ENCODE measurements at places on chromosomes 1 and 21.

GRCh38 chr1:46622344-46622743, 5.7 kb upstream of the MOB3C start:
- DNase-seq: no peak

DNA sequence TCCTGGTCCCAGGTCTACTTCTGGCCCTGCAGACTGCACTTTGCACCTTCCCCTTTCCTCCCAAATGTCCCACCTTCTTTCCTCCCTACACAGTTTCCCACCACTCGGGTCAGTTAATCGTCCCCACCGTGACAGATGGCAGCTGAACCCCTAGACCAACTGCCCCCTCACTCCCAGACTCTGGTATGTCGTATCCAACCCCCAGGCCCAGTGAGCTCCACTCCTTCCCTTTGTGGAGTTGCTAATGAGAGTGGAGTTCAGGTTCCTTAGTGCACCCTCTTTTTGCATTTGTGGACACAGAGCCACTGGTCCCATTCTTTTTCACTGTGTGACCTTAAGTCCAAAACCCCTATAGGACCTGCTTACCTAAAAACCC, 1.8 kb downstream of the MAN1C1 start:
- DNase-seq: no peak

DNA sequence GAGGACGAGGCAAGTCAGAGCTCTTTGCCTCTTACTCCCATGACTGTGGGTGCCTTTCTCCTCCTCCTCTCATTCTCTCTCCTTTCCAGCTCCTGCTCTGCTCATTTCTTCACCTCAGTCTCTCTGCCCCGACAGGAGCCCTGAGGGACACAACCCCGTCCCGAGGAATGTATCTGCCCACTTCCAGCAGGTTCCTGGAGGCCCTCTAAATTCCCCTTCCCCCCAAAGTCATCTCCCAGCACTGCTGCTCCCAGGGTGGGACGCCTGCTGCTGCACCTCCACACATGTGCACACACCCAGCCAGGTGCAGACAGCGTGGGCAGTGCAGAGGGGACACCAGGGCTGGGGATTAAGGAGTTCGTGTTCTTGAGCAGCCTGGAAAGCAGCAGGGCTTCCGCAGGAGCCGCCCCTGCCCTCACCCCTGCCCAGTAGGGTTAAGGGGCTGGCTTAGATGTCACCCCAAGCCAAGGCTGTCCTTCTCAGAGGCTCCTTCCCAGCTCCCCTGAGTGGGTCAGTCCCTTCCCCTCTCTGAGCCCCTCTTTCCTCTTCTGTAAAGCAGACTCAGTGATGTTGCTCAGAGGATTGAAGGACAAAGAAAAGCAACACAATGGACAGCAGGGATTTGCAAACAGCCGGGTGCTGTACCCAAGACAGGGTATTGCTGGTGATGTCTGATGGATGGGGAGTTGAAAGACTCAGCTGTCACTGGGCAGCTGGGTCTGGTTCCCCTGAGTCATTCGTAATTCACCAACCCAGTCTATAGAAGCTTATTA, 346.0 kb downstream of the MATN1 start:
- DNase-seq: no peak

GRCh38 chr21:32140151-32140550, 138.7 kb downstream of the MIS18A start:
- DNase-seq: no peak

- DNase-seq: no peak
These were observed 217.9 kb upstream of the VAMP3 start for GRCh38 chr1:7553042-7553690.

- no peak for DNase-seq
These were observed 24.2 kb upstream of the PHGDH start for GRCh38 chr1:119687434-119688079.

DNA sequence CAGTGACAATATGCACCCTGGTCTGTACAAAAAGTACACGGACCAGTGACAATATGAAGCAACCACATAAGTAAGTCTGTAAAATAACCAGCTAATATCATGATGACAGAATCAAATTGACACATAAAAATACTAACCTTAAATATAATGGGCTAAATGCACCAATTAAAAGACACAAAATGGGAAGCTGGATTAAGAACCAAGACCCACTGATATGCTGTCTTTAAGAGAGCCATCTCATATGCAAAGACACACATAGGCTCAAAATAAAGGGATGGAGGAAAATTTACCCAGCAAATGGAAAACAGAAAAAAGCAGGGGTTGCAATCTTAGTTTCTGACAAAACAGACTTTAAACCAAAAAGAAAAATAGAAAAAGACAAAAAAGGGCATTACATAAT, 70.4 kb upstream of the VCAM1 start:
- DNase-seq: no peak

DNA sequence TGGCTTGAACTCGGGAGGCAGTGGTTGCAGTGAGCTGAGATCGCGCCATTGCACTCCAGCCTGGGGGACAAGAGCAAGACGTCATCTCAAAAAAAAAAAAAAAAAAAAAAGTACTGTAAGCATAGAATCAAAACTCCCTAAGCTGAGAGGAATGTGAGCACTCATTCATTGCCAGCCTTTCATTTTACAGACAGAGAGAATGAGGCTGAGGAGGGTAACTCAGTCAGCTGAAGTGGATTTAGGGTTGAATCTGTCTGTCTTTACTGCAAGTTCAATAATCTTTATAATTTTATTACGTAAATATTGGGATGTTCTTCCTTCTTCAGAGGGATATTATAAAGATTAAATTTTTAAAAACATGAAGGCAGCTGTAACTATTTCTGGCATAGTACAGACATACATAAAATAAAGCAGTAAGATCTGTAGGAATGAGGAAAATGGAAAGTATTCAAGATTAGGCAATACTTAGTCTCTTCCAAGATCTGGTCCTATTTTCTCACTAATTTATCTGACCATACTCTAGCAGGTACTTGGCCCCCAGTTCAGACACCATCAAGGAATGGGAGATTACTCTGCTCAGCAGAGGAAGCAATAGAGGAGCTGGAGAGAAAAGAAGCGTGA, 24.1 kb upstream of the MNDA start:
- DNase-seq: no peak

DNA sequence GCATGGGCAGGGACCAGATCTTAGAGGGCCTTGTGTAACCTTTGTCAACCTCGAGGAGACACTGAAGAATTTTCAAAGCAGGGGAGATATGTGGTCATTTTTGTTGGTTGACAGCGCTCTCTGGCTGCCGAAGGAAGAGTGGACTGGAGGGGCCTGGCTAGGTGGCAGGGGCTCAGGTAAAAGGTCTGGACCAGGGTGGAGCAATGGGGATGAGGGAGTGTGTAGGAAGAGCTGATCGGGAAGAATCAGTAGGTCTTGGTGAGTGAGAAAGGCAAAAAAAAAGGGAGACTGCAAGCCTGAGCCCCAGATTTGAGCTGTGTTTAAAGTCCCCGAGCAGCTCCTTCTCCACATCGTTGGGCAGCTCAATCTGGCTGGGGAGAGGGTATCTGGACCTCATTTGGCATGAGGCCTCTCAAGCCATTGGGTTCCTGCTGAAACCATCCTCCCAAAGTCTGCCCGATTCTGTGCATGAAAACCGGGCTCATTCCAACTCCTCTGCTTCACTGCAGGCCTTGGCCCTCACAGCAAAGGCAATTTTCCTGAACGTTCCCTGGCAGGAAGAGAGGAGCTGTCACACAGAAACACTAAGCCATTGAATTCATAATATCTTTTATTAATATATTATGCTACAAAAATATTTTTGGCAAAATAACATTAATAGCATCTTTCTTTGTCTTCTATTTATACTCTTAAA, 237.1 kb downstream of the TRABD2B start:
- DNase-seq: no peak

- DNase-seq: no peak
These were observed 167.3 kb downstream of the FASLG start for GRCh38 chr1:172826096-172826741.

- no peak for DNase-seq
These were observed 15.4 kb downstream of the ANGPTL3 start for GRCh38 chr1:62612770-62613169.

DNA sequence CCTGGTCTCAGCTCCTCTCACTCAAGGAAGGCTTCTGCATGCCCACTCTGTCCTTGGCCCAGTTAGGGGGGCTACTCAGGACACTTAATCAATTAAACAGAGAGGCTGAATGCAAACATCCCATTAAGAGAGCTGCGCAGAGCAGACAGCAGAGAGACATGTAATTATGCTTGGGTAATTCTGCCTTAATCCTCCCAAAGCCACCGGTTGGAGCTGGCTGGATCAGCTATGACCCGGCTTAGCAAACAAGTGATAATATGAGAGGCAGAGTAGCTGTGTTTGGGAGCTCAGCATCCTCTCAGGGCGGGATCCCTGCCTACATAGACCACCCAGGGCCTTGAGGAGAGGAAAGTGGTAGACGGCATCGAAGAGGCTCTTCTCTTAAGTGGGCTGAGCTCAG, 183.2 kb downstream of the GRIK3 start:
- DNase-seq: no peak

GRCh38 chr1:24417681-24418080, 2.1 kb downstream of the NIPAL3 start:
- DNase-seq: no peak

DNA sequence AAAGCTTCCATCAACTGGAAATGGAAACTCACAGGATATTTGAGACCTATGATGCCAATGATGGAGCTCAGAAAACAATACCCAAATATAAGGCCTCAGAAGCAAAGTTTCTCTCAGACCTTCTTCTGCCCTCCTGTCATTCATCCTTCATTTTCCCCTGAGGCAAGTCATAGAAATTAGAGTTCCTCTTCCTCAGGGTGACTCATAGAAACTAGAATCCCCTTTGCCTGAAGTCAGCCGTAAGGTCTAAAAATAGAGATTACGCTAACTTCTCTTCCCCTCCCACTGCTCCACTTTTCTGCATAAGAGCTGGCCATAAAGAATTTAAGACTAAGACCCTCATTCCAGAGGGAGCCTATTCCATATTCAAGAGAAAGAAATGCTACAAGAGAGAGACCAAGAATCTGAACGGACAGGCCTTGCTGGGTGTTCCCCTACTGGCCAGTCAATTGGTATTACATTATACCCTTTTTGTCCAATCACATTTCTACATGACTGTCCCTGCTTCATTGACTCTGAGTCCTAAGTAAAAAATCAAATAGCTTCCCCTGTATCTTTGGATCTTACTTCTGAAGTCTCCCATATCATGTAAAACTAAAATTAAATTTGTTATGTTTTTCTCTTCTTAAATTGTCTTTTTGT, 994.9 kb downstream of the ADGRL2 start:
- DNase-seq: no peak

DNA sequence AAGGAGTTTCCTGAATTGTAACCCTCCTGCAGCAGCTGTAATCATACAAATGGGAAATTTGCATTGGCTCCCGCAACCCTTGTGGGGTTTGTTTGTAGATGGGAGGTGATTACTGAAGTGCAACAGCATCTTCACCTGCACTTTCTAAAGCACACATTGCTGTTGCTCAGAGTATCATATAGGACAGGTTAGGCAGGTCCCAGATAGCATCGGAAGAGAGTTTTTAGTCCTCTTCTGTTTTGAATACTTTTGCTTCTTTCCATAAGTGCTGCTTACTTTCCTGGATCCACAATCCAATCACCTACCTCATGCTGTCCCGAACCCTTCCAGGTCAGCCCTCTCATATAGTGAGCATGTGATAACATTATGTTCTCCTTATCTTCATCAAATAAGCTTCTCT, 300.4 kb downstream of the PTPRC start:
- no peak for DNase-seq

DNA sequence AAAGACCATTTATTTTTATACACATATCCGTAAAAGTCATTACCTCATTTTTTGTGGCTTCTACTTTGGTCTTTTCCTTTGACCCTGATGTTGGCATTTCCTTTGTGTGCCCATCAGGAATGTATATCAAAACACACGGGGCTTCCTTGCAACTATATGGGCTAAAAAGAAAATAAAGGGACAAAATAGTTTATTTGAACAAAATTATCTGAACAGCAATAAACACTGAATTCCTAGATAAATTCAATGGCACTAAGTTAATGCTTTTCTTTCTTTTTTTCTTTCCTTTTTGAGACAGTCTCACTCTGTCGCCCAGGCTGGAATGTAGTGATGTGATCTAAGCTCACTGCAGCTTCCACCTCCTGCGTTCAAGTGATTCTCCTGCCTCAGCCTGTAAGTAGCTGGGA, 45.2 kb downstream of the EPRS1 start:
- DNase-seq: no peak

GRCh38 chr1:31626223-31627207, 9.0 kb downstream of the HCRTR1 start:
- no peak for DNase-seq

DNA sequence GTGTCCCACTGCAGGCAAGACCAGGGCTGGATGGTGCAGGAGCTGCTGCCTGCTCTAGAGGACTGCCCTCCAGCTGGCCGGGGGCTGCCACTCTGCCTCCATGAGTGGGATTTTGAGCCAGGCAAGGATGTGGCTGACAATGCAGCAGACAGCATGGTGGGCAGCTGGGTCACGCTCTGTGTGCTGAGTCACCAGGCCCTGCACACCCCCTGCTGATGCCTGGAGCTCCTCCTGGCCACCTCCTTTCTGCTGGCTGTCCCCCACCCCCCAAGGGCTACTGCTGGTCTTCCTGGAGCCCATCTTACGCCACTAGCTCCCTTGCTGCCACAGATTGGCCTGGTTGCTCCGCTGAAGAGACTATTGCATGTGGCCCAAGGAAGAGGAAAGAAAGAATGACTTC, 3.9 kb upstream of the ZSCAN20 start:
- no peak for DNase-seq

DNA sequence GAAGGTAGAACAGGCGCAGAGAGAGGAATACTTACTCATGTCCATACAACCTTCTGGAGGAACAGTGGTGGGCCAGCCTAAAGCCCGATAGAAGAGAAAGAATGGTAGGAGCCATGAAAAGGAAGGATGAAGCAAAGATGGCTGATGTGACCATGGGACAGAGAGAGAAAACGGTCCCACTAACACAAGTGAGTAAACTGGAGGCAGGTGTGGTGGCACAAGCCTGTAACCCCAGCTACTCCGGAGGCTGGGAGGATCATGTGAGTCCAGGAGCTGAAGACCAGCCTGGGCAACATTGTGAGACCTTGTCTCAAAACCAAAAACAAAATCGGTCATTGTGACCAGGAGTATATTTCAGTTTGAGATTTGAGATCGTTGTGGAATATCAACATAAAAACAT, 49.4 kb downstream of the C1orf198 start:
- DNase-seq: no peak

DNA sequence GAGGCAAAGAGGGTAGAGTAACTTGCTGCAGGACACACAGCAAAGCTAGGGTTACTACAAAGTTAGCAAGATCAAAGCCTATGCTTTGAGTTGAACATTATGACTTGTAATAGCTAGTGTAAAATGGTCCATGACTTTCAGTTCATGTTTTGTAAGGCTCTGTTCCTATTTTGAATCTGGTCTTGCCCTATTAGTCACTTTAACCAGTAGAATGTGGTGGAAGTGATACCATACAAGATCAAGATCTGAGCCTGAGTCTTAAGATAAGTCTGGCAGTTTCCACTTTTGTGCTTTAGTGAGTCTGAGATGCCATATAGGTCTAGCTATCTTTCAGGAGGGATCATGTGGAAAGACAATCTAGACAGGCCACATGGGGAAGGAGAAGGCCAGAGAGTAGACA, 282.1 kb upstream of the BRINP3 start:
- no peak for DNase-seq

- DNase-seq: peak; percentile 34
These were observed 862 bp upstream of the DIPK1A start for GRCh38 chr1:92961896-92962752.

- no peak for DNase-seq
These were observed 64.8 kb upstream of the WNT4 start for GRCh38 chr1:22207511-22208267.

GRCh38 chr1:118028267-118028666, 98.7 kb downstream of the WDR3 start:
- no peak for DNase-seq

- DNase-seq: no peak
These were observed 45.0 kb upstream of the KIRREL1 start for GRCh38 chr1:157948312-157949073.

Data from stimulated activated CD8-positive, alpha-beta memory T cell treated with anti-CD3 and anti-CD28 coated beads, Interleukin-12 subunit alpha, Interleukin-12 subunit beta, amount 100 ng/mL, for 4 hours (primary cell).